Stimulated activated CD4-positive, alpha-beta T cell treated with anti-CD3 and anti-CD28 coated beads, Interleukin-4, amount 100 ng/mL, for 24 hours (primary cell): ENCODE measurements at places on chromosomes 1 and 21.
A peak's percentile ranks its signal among the peaks of the same experiment; 100 is the strongest.

DNA sequence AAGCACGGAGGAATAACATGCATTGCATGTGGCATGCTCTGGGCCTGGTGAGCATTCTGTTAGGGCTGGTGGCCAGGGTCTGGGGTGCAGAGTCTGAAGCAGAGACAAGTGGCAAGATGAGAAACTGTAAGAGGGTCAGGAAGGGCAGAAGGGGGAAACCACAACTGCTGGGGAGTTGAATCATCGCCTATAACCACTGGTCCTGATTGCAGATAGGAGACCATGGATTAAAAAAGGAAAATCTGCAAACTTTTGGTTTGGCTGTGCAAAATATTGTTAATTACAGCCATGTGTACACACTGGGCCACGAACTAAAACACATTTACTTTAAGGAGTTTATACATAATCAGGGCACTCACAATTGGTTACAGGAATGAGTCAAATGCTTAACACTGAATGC is 76.6 kb downstream of the TGFBR3 start:
- DNase-seq, result no peak

DNA sequence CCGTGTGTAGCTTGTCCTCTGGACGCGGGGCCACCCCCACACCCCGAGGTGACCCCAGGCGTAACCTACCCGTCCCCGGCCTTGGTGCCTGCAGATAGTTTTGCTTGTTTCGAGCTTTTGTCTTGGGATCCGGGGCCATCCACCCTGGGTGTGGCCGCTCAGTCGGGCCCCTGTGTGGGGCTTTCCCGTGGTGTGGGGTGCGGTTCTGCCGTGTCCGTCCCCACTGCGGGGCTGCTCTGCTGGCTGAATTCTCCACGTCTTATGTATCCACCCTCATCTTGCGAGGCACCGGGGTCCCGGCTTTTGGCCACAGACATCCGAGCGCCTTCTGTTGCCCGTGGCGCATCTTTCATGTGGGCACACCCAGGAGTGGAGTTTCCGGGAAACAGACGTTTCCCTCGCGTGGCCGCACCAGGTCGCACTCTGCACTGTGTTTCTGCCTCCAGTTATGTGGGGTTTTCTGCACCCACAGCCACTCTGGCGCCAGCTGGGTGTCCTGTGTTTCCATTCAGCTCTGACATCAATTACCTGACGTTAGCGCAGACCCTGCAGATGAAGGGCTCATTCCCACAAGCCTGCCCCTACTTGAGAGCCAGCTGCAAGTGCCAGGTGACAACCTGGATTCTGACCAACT is 64.9 kb downstream of the PRKCZ start:
- DNase-seq, result no peak

DNA sequence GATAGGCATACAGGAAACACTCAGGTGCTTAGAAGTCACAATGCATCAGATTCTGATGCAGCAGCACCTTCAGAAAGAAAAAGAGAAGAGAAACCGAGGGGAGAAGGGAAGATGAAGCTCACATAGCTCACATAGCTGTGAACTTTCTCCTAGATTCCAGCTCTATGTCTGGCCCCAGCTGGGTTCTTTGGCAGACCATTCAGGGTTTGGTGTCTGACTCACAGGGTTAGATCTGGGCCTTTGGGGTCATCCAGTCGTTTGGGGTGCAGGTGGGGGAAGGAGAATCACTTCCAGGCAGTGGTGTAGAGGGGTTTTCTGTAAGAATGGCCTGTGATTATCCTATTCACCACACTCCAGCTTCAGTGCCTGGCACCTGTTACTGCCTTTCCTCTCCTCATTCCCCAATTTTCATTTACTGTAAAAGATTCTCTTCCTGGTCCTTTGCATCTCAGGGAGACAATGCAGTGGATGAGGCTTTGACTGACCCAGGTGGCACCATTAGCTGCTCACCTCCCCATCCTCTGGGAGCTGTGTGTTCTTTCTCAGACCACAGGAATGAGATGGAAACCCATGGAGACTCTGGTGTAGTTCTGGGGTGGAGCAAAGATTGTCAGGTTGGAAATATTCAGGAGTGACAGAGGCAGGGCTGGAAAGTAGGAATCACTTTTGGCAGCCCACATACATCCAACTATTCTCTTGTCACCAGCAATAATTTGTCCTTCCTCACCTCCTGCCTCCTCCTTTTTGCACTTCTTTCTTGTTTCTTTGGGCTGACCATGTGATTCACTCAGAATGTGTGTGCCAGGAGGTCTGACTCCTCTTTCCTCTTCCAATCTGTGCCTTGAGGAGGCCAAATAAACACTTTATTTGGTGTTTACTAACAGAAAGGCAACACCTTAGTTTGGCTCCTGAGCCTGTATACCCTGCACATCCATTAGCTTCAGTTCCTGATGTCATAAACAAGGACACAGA is 103.3 kb downstream of the PAPPA2 start:
- no peak for DNase-seq

DNA sequence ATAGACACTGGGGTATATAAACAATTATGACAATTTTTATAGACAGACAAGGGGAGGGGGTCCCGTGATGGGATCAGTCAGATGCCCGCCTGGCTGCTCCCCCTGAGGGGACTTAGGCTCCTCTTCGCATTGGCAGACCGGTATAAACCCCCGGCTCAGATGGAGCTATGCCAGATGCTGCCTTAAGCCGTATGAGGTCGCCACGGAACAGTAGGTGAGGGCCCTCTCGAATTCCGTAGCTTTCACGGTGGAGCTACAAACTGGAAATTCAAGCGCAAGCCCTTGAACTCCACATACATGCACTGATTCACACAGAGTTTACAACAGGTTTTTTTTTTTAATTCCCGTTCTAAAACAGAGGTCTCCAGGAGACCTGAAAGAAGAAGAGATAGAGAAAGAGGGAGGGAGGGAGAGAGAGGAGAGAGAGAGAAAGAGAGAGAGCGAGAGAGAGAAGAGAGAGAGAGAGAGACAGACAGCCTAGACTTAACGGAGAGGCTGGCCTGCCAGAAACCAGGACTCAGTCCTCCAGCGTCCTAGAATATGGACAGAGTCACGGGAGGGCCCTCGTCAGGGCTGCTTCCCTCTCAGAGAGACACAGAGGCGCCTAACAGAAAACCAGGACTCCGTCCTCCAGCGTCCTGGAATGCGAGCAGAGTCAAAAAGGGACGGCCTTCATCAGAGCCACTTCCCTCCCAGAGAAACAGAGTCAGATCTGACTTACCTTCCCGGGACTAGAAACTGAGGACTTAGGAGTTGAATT is 24.4 kb upstream of the TMEM54 start:
- peak; percentile 21 for DNase-seq

GRCh38 chr1:57966340-57966739 is 542.5 kb upstream of the DAB1 start:
- no peak for DNase-seq

DNA sequence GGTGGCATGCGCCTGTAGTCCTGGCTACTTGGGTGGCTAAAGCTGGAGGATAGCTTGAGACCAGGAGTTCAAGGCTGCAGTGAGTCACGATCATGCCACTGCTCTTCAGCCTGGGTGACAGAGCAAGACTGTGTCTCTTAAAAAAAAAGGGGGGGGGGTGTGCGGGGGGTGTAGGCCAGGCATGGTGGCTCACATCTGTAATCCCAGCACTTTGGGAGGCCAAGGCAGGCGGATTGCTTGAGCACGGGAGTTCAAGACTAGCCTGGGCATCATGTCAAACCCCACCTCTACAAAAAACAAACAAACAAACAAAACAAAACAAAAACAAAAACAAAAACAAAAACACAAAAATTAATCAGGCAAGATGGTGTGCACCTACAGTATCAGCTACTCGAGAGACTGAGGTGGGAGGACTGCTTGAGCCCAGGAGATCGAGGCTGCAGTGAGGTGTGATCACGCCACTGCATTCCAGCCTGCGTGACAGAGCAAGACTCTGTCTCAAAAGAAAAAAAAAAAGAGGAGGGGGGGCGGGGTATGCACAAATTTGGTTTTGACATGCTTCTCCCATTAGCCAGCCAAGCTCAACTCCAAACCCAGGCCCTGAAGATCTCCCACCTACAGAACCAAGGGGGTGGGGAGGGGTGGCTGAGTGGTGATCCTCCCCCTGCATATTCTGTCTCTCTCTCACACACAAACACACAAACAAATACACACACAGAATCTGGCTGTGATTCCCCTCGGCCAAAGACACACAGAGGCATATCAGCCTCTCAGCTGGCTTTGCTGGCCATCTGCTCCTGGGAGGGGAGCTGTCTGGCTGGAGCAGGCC is 3.1 kb downstream of the PTAFR start:
- no peak for DNase-seq

DNA sequence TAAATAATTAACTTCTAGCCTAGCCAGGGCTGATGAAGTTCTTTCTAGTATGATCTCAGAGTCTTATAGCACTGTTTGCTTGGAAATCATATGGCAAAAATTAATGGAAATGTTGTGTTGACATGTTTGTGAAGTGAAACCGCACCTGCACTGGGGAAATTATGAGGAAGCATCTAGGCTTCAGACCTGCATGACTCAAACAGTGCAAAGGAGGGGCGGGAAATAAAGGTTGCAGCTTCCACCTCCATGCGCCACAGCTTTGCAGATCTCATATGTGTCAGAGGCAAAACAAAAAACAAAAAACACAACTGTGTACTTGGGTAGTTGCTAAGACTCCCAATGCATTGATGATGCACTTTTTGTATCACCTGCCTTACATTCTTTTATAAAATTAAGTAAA is 1080.6 kb downstream of the PLA2G4A start:
- no peak for DNase-seq

DNA sequence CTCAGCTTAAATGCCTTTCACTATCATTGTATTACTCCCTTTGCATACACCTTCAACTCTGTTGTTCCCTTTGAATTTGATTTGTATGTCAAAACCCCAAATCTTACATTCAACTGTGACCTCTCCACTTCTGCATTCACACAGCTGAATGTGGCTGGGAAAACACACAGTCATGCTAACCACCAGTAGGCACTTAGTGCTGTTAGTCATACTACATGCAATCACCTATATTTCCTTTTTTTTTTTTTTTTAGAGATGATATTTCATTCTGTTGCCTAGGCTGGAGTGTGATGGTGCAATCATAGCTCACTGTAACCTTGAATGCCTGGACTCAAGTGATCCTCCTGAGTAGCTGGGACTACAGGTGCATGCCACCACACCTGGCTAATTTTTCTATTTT is 16.2 kb downstream of the BTBD8 start:
- DNase-seq, result no peak

- DNase-seq, result no peak
Observed at GRCh38 chr1:179968994-179969919, 14.6 kb downstream of the CEP350 start.

GRCh38 chr1:150619576-150620509 is 9.6 kb downstream of the ENSA start:
- no peak for DNase-seq

GRCh38 chr21:16241016-16241415 is 511.2 kb downstream of the USP25 start:
- no peak for DNase-seq

- DNase-seq, result no peak
Observed at GRCh38 chr1:52876843-52877242, 34.3 kb downstream of the ZYG11A start.

DNA sequence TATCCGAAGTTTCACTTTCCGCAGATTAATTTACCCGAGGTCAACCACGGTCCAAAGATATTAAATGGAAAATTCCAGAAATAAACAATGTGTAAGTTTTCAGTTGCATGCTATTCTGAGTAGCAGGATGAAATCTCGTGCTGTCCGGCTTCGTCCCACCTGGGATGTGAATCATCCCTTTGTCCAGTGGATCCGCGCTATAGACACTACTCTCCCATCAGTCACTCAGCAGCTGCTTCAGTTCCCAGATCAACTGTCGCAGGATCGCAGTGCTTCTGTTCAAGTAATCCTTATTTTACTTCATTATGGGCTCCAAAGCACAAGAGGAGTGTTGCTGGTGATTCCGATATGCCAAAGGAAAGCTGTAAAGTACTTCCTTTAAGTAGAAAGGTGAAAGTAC is 8.3 kb upstream of the LRP8 start:
- DNase-seq, result no peak

- no peak for DNase-seq
Observed at GRCh38 chr1:88634538-88634937, 49.5 kb upstream of the PKN2 start.

DNA sequence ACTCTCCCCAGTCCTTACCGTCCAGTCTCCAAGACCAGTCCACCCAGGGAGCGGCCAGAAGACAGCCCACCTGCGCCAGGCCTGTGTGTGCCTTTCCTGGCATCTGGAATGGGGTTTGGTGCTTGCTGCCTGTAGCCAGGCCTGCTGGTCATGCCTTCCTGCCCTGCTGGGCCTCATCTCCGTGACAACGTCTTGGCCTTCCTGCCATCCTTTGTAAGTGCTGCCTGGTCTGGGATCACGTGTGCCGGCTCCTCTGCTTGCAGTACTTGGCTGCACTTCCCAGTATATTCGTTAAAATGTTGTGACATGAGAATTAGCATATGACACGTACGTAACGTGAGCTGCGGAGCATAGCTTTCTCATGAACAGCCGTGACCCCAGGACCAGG is 145.3 kb upstream of the COL6A1 start:
- no peak for DNase-seq

DNA sequence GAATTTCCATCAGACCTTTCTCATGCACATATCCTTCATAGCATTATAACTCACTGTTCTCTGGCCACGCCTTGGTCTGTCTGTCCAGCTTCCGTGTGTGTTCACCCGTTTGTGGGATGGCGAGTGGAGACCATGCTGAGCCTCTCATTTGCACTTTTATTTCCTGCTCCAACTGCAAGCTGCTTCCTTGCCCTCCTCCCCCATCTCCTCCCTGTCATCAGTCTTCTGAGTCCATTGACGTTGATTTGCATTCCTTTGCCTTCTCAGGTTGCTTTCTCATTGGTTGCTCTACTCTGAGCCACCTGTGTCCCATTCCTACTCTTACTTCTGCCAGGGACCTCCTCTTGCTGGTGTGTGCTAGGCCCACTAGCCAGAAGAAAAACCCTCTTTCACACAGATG is 146.4 kb downstream of the NOS1AP start:
- no peak for DNase-seq

DNA sequence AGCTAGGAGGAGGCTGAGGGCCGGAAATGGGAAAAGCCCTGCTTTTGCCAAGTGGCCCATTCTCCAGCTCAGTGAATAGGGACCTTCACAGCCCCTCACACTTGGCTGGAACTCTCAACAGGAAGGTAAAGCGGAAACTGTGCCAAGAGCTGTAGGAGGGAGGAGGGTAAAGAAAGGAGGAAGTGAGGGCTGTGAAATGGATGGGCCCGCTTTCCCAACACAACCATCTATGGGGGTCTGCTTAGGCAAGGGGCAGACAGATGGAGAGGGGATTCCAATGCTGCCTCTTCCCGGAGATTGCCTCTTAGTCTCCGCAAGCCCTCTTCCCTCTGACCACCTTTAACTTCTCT is 5.2 kb downstream of the INKA2 start:
- no peak for DNase-seq

DNA sequence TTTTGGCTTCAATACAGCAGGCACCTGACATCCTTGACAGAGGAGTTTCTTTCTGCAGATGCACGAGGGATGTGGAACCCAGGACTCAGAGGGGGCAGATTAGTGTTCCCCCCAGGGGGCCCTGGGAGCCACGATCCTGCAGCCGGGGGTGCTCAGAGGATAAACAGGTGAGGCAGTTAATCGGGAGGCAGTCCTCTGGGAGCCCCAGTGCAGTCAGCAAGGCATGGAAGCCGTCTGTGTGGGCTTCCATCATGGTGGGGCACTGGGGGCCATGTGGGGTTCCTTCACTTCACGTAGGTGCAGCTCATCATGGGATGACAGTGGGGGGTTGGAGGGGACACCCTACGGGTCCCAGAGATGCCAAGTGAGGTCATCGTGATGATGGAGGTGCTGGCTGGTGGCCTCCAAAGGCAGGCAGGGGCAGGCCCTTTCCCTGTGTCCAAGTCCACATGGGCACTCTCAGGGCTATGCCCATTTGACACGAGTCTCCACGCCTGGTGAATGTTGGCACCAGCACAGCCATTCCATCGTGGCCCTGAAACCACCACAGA is 59.3 kb upstream of the ABCG1 start:
- DNase-seq, result no peak
